ENCODE measurements at places on chromosomes 5 and 9.

- DNase-seq, result no peak
These were observed 33.7 kb downstream of the GLDC start for GRCh38 chr9:6611865-6612264.

DNA sequence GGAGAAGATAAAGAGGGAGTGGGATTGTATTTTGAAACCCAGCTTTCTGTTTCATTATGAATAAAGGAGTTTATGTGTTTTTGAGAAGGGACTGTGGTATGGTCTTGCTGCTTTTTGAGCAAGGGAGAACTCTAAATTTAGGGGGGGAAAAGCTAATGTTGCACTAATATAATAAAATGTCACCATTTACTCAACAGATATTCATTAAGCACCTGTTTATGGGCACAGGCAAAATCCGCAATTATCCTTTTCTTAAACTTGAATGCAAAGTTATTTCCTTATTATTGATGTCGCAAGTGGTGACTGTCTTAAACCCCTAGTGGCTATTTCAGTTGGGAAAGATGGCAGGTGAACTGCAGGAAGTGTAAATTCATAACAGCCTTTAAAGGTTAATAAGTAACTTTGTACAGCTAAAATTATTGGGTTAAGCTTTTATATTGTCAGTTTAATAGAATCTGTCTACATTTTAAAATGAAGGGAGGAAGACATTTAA is 1.5 kb downstream of the CDC42SE2 start:
- no peak for DNase-seq

GRCh38 chr9:133558191-133559126 is 24.0 kb downstream of the ADAMTSL2 start:
- peak; percentile 48 for DNase-seq

GRCh38 chr9:88259001-88259400 is 120.7 kb upstream of the SPATA31C2 start:
- DNase-seq, result no peak

- peak; percentile 23 for DNase-seq
These were observed 61.6 kb downstream of the NNT start for GRCh38 chr5:43664501-43665040.

DNA sequence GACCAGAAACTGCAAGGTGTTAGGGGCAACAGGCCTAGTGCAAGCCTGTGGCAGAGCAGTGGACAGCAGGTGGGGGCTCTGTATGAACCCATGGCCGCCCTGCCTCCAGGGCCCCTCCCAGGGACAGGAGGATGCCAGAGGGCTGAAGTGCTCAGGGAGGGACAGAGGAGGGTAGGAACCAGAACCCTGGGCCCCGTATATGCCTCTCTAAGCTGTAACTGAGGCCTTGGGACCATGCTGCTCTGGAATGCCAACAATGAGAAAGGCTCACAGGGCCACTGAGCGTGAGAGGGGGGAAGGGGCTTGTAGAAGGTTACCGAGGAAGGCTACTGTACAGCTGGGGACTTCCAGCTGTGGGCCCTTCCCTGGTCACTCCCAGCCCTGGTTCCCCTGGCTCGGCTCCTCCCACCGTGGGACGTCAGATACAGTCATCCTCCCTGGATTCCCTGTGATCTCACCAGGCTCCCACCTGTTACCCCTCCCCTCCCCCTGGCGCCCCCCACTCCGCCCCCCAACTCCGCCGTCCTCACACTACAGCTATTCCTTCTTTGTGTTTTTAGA is 21.1 kb downstream of the AQP7 start:
- peak; percentile 79 for DNase-seq

- DNase-seq, result no peak
These were observed 29.8 kb upstream of the VCAN start for GRCh38 chr5:83441747-83442146.

DNA sequence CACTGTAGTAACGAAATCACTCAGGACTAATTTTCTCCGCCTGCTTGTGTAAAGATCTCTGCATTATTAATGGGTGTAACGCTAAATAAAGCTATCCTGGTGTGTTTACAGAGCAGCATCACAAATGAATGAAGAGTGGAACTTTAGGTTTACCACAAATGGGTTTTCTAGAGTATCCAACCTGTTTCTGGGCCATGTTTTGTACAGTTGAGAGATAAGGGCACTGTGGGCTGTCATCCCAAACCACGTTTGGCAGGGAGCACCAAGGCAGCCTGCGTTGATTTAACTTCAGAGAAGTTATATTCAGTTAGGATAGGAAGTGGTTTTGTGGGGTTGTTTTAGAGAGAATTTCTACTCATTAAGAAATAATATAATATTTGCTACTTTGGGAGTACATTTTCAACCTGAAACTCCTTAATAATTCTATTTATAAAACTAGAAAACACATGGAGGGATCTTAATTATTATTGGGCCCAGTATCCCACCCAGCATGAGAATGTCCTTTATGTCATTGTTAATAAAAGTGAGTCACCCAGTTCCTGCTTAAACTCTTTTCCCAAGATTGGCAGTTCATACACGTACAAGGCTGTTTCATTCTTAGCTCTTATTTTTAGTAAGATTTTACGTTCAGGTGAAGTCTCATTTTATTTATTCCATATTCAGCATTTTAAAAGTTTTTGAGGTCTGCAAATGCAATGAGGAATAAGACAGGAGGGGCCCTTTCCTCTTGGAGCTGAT is 8.0 kb downstream of the KCNN2 start:
- DNase-seq, result no peak
